ENCODE measurements at places on chromosomes 13 and 19.

GRCh38 chr13:110662777-110663443 lies 43.0 kb downstream of the CARS2 start:
- DNase-seq: no peak

- DNase-seq: no peak
Observed at GRCh38 chr13:25253702-25254101, 33.6 kb downstream of the MTMR6 start.

DNA sequence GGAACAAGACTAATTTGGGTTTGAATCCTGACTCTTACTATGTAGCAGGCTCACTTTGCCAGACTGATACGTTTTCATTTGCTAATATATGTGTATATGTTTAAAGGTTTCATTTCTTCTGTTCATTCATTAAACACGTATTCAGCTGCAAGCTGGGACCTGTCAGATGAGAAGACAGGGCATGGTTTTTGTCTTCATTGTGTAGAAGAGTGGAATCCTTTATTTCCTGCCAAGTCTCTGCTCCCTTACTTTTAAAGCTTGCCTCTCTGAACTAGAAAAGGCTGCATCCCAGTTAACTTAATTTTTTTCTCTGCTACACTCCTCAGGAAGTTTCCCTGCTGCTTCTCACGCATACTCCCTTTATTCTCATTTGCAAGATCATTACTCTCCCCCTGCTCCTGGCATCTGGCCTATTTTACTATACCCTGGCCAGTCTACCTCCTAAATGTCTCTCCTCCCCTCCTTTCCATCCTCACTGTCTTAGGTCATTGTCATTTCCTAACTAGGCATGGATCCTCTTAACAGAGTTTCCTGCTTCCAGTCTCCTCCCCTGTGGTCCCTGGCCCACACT lies 141.0 kb upstream of the TMTC4 start:
- no peak for DNase-seq

DNA sequence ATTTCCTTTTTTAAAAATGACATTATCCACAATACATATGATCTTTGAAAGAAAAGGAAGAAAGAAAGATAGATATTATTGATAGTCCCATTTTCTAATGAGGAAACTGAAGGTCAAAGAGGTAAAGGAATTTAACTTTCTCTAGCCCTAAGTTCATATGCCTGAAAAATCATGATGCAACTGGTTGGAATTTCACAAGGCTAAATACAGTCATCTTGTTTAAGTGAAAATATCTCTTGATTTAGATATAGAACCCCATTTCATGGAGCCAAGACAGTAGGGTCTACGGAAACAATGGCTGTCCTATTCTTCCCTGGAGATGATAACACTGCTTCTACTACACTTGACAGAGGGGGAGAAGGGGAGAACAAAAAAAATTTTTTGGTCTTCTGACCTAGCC lies 366.2 kb downstream of the DNAJC15 start:
- no peak for DNase-seq

DNA sequence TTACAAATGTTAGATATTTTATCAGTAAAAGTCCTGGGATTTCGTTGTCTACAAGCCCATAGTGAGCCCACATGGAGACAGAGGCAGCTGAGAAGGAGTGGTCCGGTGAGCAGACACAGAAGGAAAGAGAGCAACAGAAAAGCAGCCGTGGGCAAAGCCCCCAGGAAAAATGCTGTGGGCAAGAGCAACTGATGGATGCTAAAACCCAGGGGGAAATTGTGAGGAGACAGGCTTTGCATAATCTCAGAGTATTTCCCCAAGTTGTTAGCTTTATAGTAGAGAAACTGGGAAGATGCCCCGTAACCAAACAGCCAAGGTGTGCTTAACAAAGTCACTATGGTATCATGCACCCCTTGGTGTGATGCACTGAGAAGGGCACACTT lies 35.1 kb downstream of the GJA3 start:
- DNase-seq: no peak

- DNase-seq: no peak
Observed at GRCh38 chr19:29805031-29805965, 6.5 kb upstream of the CCNE1 start.

DNA sequence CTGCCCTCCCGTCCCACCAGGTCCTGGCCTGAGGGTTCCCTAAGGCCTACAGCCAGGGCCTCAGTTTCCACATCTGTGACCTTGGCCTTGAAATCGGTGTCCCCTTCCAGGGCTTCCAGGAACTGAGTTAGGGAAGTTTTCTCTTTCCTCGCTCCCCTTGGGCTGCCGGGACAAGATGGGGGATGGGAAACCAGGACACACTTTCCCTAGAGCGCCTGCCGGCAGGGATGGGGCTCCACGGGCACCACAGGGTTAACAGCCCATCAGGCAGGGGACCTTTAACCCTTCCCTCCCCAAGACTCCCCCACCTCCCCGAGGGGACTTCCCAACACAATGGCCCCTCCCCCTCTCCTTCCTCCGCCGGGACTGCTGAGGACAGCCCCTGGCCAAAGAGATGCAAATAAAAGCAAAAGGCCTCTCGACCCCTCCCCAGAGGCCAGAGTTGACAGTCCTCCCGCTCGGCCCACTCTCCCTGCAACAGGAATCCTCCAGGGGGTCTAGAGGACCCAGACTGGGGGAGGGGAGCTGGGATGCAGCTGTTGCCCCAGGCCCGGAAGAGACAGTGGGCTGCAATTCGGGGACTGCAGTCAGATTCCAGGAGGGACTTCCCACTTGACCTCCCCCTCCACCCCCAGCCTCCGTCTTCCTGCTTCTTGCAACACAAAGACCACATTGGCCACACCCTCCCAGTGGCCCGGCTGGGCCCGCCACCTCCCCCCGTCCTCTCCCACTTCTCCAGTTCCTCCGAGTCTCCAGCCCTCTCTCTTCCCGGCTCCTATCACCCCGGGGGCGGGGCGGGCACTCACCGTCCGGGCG lies 3.4 kb downstream of the BBC3 start:
- DNase-seq: no peak

DNA sequence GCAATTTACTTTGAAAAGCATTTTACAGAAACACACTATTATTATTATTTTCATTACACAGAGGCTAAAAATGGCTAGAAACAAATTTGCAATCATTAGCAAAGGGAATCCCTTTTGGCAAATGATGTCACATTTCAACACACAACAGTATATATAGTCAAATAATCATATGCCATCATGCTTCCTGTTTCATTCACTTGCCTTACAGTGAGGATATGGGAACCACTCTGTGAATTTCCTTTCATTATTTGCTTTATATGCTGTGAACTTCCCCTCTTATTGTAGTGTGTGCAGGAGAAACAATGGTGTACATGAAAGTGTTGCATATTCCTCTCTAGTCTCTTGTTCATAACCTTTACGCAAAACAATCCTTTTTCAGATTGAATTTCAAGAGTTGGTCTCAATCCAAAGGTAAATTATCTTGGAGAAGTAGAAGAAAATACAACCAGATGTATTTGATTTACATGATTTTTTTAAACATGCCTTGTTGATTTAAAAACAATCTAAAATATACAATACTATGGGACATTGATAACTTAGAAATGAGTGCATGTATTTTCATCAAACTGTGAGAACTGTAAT lies 657.3 kb downstream of the EFNB2 start:
- DNase-seq: no peak

DNA sequence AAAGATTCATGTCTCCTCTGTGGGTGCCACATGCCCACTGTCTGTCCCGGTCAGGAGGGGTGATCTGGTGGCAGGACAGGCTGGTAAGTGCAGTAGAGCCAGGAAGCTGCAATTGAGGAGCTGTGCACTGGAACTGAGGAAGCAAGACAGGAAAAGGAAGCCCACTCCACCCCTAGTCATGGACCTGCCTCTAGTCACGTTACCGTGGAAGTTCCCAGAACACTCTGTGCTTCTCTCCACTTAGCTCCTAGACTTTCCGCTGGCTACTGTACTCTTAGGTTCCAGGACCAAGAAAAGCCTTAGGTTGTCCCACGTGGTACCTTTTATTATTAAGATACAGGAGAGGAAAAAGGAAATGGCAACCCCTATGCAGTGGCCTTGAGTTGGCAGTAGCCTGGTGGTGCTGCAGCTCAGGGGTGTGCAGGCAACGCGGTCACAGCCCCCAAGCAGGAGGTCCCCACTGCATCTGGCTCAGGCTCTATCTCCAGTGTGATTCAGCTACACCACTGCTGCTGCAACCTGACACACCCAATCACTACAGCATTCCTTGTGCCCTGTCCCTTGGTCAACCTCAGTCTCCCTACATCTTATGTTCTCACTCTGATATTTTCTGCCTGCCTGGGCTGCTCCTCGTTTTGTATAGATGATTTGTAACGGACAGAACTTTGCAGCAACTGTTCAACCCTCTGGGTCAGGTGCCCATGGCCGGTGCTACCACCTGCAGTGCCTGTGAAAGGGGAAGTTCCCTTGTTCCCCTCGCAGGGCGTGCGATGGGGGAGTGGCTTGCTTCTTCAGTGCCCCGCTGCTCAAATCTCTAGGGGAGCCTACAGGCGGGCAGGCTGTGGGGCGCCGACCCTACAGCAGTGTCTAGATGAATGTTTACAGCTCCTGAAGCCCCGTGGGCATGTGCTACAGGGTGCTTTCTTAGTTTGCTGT lies 24.4 kb upstream of the GPR12 start:
- DNase-seq: peak; percentile 60

DNA sequence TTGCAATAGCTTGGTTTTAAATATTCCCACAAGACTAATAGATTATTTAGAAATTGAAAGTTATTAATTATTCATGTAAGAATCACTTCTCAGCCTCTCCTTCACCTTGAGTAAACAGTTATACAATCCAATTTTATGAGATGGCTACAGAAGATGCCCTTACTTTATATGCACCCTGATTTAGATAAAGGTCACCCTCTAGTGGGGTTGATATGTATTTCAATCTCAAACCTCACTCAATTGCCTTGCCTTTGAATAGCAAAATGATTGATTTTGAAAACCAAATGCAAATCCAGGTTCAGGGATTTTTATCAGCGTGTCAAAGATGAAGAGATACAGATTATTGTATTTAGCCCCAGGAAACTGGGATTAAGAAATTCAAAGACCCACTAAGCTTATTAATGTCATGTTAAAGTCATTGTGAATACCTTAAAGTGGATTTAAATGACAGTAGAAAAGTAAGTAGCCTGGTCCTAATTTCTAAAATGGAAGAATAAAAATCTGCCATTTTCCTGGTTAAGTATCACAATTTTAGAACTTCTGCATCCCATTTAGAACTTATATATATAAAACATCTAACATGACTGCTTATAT lies 305.1 kb downstream of the ITGBL1 start:
- DNase-seq: peak; percentile 11

DNA sequence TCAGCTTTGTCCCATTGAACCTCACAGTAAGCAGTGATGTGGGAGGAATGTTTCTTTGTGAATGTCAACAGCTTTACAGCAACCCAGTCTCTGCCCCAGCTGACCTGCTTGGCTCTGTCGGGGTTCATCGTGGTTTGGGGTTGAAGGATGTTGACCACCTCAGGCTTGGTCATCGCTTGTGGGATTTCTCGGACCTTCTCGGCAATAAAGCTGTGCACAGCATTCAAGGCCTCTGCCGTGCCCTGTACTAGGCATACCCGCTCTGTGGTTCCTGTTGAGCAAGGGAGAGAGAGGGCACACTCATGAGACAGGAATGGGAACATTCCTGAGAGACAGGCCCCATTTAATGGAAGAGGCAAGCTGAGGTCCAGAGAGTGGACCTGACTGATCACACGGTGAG lies 20.0 kb downstream of the NOVA2 start:
- DNase-seq: no peak

GRCh38 chr13:65638572-65639168 lies 1591.5 kb downstream of the PCDH9 start:
- DNase-seq: no peak

GRCh38 chr13:38409771-38410170 lies 60.1 kb downstream of the UFM1 start:
- DNase-seq: no peak

DNA sequence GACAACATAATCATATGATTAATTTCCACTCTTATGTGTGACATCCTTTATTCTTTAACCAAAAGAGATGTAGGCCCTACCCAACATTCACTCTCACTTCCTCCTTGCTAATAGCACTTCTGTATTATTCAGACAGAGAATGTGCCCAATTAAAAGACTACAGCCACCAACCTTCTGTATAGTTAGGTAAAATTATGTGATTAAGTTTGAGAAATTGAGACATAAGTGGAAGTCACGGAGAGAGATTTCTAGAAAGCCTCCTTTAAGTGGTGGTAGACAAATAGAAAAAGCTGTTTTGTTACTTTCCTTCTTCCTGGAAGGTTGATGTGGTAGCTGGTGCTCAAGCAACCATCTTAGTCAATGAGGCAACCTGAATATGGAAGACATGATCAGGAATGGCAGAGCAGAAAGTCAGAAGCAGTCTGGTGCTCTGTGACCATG lies 14.8 kb downstream of the EPSTI1 start:
- no peak for DNase-seq

- no peak for DNase-seq
Observed at GRCh38 chr19:1177322-1178114, 3.5 kb upstream of the SBNO2 start.

- no peak for DNase-seq
Observed at GRCh38 chr13:46354156-46355087, 32.6 kb downstream of the RUBCNL start.

DNA sequence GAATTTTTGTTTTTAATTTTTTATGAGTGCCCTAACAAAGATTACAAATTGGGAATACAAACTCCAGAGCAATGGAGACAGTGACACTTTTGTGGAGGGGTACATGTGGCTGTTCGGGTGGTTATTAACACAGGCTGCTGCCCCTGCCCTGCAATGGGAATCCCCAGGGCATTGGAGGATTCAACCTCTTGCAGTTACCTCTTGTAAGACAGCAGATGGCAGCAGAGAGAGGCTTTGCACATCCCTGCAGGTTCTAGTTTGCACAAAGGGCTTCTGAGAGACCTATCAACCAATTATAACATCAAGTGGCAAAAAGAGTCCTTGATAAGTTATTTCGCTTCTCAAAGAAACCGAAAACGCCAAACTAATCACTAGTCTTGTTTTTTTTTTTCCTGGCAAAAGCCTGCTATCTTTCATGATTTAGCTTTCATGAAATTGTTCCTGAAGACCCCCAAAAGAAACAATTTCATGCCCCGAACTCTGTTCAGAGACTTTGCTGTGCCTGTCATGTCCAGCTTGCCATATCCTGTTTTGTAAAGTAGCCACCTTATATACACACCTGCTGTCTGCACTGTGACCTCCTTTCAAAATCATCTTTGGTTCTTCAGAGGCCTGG lies 10.4 kb downstream of the GJB2 start:
- peak; percentile 77 for DNase-seq

Measured in NCI-H526 treated with DMSO at 0.1 percent for 48 hours (cell line).